Neural crest cell (in vitro differentiated cells): ENCODE measurements at places on chromosomes 11 and 22. TPM values are rescaled to one million over a fixed set of nuclear protein-coding genes. Genes with fewer than 3 reads are reported as not detected.
A peak's percentile ranks its signal among the peaks of the same experiment; 100 is the strongest.

- DNase-seq = no peak
These were observed 1379.9 kb downstream of the TBC1D22A start for GRCh38 chr22:48142388-48142787.

MUC2 gene
- not detected in 2 replicates for total RNA-seq

- DNase-seq = no peak
These were observed 44.4 kb upstream of the CLDN5 start for GRCh38 chr22:19568337-19569275.

GRCh38 chr11:76385903-76386302, 4.8 kb downstream of the GVQW3 start:
- no peak for DNase-seq

GRCh38 chr11:133366147-133366546, 166.2 kb downstream of the OPCML start:
- no peak for DNase-seq

DNA sequence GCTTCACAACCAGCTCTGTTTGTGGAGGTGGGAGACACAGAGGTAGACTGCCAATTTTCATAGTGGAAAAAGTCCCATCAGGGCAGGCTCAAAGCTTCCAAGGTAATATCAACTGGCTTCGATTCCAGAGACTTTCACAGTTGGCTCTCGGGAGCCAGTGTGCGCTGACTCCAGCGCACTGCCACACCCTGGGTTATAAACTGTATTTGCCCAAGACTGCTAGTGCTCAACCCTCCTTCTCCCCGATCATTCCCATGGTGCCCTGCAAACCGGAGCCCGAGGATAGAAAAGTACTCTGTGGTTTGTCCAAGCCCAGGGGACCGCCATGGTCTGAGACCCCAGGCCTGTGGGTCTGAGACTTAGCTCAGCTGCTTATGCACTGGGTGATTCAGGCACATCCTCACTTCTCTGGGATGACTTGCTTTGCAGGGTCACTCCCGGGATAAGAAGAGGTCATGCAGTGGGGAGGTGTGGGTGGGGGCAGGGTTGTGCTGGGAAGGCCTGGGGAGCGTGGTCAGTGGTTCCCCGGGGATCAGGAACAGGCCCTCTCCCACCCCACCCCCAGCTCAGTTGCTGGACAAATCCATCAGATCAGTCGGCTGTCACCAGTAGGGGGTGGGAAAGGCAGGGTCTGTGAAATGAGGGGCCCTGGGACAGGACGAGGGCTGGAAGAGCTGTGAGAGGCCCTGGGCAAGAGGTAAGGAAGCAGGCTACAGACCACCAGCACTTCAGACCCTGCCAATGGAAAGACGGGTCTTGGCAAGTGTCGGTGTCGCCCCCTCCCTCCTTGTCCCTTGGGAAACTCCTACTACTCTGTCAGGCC, 26.7 kb upstream of the PICK1 start:
- DNase-seq = no peak

DNA sequence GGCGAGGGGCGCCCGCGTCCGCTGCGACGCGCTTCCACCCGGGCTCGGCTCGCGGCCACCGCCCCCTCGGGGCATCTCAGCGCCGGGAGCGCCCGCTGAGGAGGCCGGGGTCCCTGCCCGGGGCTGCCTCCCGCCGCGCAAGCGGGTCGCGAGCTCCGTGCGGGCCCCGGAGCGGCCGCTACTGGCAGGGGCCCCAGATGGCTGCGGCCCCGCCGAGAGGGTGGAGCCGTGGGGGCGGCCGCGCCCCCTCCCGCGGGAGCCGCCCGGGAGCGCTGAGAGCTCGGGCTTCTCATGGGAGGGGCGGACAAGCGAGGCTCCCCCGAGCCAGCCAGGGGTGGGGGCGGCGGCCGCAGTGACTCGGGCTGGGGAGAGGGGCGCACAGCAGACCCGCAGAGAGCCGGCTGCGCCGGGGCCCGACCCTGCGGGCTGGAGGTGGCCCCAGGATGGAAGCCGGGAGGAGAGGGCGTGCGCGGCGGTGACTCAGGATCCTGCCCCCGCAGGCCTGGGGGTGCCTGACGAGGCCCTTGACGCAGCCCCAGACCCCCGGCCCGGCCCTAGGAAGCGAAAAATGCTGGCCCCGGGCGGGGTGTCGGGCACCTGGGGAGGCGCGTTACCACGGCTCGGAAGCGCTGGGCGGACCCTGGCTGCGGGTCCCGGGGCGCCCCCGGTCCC, 603 bp upstream of the ZFTA start:
- peak; percentile 24 for DNase-seq

DNA sequence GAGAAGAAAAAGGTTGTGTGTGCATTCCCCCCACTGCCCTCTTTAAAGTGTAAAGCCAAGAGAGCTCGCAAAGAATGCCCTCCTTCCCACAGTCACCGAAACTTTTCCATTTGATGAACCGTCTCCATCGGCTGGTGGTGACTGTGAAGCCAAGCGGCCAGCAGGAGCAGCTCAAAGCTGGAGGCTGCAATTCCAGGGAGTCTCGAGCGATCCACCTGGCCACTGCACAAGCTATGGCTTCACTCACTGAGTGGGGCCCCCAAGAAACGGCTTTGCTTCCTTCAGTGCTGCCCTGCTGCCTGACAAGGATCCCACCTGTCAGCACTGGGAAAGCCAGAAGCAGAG, 117.7 kb downstream of the ABTB2 start:
- DNase-seq = no peak

MEI1 gene
- 0.16 and 0.48 TPM in 2 replicates for total RNA-seq

DNA sequence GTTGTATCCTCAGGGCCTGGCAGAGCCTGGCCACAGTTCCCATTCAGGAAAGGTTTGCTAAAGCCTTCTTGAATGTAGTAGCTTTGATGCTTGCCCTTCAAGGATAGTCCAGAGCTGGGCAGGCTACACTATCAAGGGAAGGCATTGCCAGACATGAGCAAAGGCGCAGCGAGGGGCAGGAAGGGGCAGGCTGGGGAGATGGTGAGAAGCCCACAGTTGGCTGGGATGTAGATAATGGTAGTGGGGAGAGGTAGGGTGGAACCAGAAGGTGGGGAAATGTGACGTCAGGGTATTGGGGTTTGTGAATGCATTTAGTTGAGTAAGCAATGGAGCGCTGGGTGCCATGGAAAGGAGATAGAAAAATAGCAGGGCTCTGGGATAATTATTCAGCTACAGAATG, 28.6 kb downstream of the LRRC32 start:
- DNase-seq = no peak

- DNase-seq = no peak
These were observed 29.2 kb downstream of the GRAMD4 start for GRCh38 chr22:46649141-46650077.

- DNase-seq = no peak
These were observed 29.6 kb upstream of the FLI1 start for GRCh38 chr11:128664317-128664716.

- no peak for DNase-seq
These were observed 54.6 kb downstream of the CHRDL2 start for GRCh38 chr11:74676596-74676995.

GRCh38 chr11:130947889-130948288, 31.6 kb upstream of the SNX19 start:
- DNase-seq = no peak

DNA sequence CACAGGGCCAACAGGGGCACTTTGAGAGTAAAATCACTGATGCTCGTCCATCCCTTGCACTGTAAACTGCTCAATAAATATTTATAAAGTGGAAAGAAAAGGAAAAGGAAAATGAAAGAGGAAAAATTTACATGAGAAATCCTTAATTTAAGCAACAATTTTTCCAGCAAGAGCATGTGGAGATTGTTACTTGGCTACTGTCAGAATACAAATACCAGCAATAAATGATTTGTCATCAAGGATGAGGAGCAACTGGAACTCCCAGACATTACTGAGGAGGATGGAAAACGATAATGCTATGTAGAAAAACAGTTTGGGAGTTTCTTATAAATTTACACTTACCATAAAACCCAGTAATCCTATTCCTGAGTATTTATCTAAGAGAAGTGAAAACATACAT, 123.0 kb downstream of the SGSM3 start:
- DNase-seq = no peak
